Diencephalon (tissue), 1 donor: ENCODE measurements at places on chromosomes 3 and 15. TPM values are rescaled to one million over a fixed set of nuclear protein-coding genes. Genes with fewer than 3 reads are reported as not detected.

SPINK8 gene
- total RNA-seq, result not detected

DHX36 gene
- total RNA-seq, result 141 TPM

CXCR6 gene
- not detected for total RNA-seq

GRM7 gene
- 76.1 TPM for total RNA-seq

ZMYND10 gene
- 23.8 TPM for total RNA-seq

LYZL4 gene
- not detected for total RNA-seq

SPTSSB gene
- 33.9 TPM for total RNA-seq

ECE2 gene
- 18.7 TPM for total RNA-seq

GPR87 gene
- not detected for total RNA-seq

ROBO2 gene
- total RNA-seq, result 411 TPM

CLCN2 gene
- 12.2 TPM for total RNA-seq

SLC9C1 gene
- total RNA-seq, result 0.23 TPM

GABRG3 gene
- 42.9 TPM for total RNA-seq

OR5K2 gene
- total RNA-seq, result not detected

MAGEL2 gene
- 13.8 TPM for total RNA-seq

EPHA3 gene
- total RNA-seq, result 55.6 TPM
